GM23248 (cell line): ENCODE measurements at places on chromosomes 7 and 10.
A peak's percentile ranks its signal among the peaks of the same experiment; 100 is the strongest.

DNA sequence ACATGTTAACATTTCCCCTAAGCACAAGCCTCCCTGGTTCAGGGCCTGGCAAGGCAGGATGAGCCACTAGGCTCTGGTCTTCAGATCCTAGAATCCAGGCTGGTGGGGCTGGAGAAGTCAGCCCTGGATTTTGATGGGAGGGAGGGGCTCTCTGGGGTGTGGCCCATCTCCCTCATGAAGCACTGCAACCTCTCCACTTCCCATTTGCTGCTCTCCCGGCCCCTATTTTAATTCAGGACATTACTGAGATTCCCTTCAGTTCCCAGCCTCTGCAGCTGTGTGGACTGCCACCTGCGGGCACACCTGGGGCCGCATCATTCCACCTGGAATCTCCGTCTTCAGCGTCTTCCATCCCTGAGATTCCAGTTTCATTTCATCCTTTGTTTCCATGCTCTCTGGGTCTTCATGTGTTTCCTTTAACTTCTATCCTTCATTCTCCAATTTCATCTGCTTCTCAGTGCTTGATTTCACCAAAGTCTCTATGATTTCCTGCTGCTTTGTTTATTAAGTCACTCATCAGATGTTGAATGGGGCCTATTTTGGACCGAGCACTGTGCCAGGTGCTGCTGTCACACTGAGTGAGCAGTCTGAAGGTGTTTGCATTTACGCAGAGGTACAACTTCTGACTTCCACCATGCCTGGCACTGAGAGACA is 253.6 kb downstream of the WDR37 start:
- no peak for DNase-seq

- no peak for DNase-seq
Observed at GRCh38 chr7:57415326-57415725, 34.7 kb upstream of the ZNF716 start.

- DNase-seq, result no peak
Observed at GRCh38 chr7:157825325-157825724, 488.5 kb downstream of the DNAJB6 start.

DNA sequence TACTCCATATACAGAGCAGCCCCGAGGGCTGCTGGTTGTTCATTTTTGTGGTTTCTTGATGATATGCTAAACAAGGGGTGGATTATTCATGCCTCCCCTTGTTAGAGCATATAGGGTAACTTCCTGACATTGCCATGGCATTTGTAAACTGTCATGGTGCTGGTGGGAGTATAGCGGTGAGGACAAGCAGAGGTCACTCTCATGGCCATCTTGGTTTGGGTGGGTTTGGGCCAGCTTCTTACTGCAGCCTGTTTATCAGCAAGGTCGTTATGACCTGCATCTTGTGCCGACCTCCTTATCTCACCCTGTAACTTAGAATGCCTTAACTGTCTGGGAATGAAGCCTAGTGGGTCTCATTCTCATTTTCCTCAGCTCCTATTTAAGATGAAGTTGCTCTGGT is 31.3 kb downstream of the GNAT3 start:
- DNase-seq, result no peak

DNA sequence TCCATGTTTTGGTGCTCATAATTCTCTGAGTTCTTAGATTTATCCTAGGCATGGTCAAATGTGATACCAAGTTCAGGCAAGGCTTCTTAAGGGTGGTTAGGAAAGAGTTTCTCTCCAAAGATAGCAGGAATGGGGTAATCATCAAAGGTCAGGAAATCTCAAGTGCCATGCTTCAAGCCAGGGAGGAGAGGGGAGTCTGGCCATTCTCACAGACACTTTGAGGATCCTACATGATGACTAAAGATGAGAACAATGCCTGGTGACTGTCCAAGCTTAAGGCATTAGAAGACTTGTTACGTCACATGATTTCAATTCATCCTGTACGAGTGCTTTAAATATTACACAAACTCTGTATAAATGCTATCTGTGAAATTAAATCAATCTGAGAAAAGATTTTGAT is 59.4 kb downstream of the POM121L12 start:
- no peak for DNase-seq

DNA sequence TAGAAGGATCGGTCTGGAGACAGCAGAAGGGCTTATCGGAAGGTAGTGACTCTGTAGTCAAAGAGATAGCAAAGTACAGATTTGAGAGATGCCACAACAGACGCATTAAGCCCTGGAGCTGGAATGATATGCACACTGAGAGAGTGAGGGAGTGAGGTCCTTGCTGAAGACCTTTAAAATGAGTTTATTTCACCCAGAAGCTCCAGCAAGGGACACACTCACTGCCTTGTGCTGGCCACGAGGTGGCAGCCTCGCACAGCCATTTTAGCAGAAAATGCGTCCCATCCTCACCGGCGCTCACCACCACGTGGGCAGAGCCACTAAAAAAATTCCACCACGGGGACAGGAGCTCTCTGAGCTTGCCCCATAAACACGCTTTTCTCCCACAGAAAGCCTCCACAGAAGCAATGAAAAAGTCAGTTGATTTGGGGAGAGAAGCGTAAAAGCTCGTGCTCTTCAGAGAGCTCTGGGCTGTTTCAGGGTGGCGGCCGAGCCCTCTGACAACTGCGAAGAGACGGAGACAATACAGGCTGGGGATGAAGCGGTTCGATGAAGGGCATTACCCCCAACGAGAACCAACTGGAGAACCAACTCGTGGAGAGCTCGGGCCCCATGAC is 163.0 kb upstream of the KLF14 start:
- DNase-seq, result peak; percentile 92

GRCh38 chr10:119306514-119306951 is 99.2 kb downstream of the GRK5 start:
- peak; percentile 19 for DNase-seq

GRCh38 chr10:26220901-26221300 is 4.3 kb downstream of the GAD2 start:
- no peak for DNase-seq

DNA sequence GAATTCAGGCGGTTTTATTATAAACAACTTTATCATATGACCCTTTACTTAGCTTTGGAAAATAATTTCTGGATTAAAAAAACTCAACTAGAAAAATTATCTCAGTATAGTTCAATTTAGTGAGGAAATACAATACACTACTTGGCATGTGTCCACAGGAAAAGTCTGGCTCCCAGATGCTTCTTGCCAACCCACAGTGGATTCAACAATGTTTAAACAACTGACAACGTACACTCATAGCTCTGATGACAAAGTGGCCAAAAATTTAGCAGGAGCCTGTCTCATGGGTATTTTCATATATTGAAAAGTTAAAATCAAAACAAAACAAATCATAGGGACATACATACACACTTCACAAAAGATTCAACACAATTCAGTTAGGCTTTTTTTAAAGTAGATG is 158.8 kb downstream of the SKAP2 start:
- peak; percentile 97 for DNase-seq

GRCh38 chr10:131211965-131212619 is 99.4 kb downstream of the TCERG1L start:
- DNase-seq, result no peak

- DNase-seq, result no peak
Observed at GRCh38 chr10:82543631-82544030, 668.6 kb downstream of the NRG3 start.

DNA sequence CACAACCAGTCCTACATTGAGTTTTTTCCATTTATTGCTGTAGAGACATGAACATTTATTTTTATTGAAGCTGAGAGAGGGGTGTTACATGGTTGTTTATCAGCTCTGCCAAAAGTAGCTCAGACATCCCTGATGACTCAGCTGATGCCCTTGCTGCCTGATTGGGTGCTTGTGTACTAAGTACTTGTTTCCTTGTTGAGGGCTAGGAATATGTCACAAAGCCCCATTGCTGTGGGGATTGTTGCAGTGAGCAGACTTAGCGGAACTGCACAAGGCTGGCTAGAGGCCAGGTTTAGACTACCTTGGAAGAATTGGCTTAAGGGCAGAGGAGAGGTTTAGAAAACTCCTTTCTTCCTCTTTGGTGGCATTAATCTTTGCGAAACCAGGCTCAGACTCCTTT is 110.6 kb downstream of the AUTS2 start:
- peak; percentile 26 for DNase-seq

- no peak for DNase-seq
Observed at GRCh38 chr10:111316722-111317212, 239.9 kb downstream of the ADRA2A start.

DNA sequence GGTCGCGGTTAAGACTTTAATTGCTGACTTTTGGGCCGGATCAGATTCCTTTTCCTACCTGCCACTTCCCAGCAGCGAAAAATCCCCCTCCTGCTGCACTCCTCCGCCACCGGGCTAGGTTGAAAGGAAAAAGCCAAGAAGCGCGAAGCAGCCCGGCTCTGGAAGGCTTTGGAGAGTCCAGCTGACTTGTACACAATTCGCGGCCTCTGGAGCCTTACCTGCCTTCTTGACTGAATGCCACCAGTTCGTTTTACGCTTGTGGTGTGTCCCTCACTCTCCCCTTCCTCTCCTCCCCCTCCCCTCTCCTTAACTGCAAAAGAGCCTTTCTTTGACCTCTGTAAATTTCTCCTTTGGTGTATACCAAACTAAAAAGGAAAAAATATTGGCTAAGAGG is 2.7 kb upstream of the FEZF1 start:
- DNase-seq, result no peak

DNA sequence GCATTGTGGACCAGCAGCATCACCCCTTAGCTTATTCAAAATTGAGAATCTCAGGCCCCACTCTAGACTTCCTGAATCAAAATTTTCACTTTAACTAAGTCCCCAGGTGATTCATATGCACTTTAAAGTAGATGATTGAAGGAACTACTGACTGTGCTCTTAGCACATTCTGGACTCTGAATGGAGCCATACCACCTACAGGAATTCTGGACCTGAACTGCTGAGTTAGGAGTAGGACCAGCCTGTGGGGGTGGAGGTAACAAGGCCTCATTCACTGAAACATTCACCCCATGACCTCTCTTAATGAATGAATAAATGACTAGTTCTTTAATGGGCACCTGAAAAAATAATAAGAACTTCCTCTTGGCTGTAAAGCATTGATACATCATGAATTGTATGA is 7.3 kb downstream of the PDK4 start:
- DNase-seq, result no peak

DNA sequence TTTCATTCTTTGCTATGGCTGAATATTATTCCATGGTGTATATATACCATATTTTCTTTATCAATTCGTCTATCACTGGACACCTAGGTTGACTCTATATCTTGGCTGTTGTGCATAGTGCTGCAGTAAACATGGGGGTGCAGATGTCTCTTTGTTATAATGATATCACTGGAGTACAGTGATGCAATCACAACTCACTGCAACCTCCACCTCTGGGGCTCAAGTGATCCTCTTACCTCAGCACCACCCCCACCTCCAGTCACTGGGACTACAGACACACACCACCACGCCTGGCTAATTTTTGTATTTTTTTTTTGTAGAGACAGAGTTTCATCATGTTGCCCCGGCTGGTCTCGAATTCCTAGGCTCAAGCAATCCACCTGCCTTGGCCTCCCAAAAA is 15.6 kb downstream of the KLHL7 start:
- DNase-seq, result no peak

- no peak for DNase-seq
Observed at GRCh38 chr10:93398528-93398927, 83.6 kb downstream of the MYOF start.

DNA sequence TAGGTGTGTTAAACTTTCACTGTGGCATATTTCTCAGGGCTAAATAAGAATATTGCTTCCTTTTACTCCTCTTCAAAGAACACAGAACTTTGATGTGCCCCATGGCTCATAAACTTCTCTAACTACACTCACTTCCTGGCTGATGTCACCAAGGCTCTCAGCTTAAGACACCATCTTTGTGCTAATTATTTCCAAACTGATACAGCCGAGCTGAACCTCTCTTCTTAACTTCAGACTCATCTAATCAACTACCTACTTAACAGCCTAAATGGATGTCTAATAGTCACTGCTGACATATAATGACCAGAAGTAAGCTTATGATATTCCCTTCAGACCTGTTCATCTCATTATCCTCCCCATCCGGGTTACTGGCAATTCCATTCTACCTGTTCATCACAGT is 3.6 kb downstream of the C10orf67 start:
- DNase-seq, result peak; percentile 55

- DNase-seq, result peak; percentile 48
Observed at GRCh38 chr10:82742478-82742877, 867.5 kb downstream of the NRG3 start.

DNA sequence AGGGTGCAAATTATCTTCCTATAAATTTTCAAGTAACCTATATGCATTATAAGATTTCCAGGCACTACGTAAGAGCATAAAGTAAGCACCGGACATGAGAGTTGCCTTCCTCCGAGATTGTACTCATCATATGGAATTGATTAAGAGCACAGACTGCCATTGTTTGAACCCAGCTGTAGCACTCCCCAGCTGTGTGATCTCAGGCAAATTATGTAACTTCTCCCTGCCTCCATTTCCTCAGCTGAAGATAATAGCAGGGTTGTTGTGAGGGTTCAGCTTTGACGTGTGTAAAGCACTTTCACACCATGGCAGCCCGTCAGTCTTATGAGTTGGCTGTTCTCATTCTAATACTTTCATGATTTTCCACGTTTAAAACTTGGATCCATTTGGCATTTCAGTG is 122.6 kb downstream of the ITIH5 start:
- DNase-seq, result no peak

- DNase-seq, result no peak
Observed at GRCh38 chr10:121478556-121478955, 119.7 kb downstream of the FGFR2 start.

DNA sequence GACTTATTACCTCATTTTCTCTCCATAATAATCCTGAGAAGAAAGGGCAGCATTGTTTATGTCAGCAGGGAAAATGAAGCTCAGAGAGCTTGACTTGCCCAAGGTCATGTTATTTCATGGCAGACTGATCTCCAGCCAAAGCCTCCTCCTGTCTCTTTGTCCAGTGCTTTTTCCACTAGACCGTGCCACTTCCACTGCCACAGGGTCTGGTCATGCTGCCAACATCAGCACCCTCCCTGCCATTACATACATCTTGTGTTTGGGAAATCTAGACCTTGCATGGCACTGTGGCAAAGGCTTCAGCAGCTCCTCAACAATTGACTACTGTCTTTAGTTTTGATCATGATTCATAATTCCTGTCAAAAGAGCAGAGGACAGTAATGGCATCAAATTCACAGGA is 25.1 kb downstream of the NRCAM start:
- DNase-seq, result no peak

DNA sequence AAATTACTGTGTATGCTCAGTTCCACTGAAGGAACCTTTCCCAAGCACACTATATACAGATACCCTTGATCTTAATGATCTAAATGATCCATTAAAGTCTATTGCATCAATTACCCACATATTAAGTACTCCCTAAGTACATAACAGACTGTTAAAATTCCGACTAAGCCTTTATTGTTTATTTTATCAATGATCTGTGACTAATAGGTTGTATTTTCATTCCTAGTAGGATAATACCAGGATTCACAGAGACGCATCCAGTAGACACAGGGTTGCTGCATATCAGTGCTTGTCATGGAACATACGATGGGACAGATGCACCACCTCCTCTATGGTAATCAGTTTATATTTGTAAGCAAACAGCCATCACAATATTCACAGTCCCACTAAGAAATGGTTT is 159.6 kb upstream of the SLC26A5 start:
- DNase-seq, result no peak

- DNase-seq, result peak; percentile 61
Observed at GRCh38 chr7:100435401-100436304, 644 bp downstream of the PPP1R35 start.
